ENCODE measurements at places on chromosomes 7 and 10. TPM values are rescaled to one million over a fixed set of nuclear protein-coding genes. Genes with fewer than 3 reads are reported as not detected.

Gene HPS6
- 15.2 TPM for total RNA-seq

Gene GTPBP4
- 31.6 TPM for total RNA-seq

Gene ADAP1
- 132 TPM for total RNA-seq

Gene SLC16A9
- total RNA-seq = 15.1 TPM

Gene GPRIN2
- 0.41 TPM for total RNA-seq

Gene HECW1
- total RNA-seq = 103 TPM

Gene TSPAN15
- total RNA-seq = 25.5 TPM

Gene TMEM184A
- total RNA-seq = not detected

Gene CRPPA
- 14.5 TPM for total RNA-seq

Gene FRAT1
- total RNA-seq = 5.9 TPM

Gene HOXA1
- not detected for total RNA-seq

Gene ITPRID1
- total RNA-seq = not detected

Gene SLC39A12
- 26.8 TPM for total RNA-seq

Gene FGFR2
- total RNA-seq = 125 TPM

Gene RELN
- total RNA-seq = 19.1 TPM

Gene NEUROG3
- total RNA-seq = not detected

Gene NYAP1
- total RNA-seq = 54.1 TPM

Gene SLC18A3
- not detected for total RNA-seq

Gene IL2RA
- total RNA-seq = not detected

Gene CALML3
- not detected for total RNA-seq

Gene SPAM1
- not detected for total RNA-seq

Gene RAMP3
- total RNA-seq = 13.6 TPM

Gene PNLIPRP2
- not detected for total RNA-seq

Gene LRRN3
- 44.3 TPM for total RNA-seq

Gene GRID2IP
- 3.4 TPM for total RNA-seq

Gene CNPY4
- 15.7 TPM for total RNA-seq

Gene FIGNL1
- 15.2 TPM for total RNA-seq

Gene GIMAP8
- total RNA-seq = 3.8 TPM

Gene IFIT3
- total RNA-seq = 15.7 TPM

Gene TBXAS1
- 12.1 TPM for total RNA-seq

Gene AMZ1
- 9.3 TPM for total RNA-seq

Gene TCTN3
- 20.2 TPM for total RNA-seq

Gene PSD
- total RNA-seq = 310 TPM

Gene SHTN1
- total RNA-seq = 102 TPM

Gene TEX36
- not detected for total RNA-seq

Gene NANOS1
- 2.5 TPM for total RNA-seq

Gene GIMAP7
- 6.4 TPM for total RNA-seq

Gene SLC26A5
- 0.22 TPM for total RNA-seq

Gene PITX3
- not detected for total RNA-seq

Gene SPDYE16
- total RNA-seq = 0.33 TPM

Gene CHCHD1
- 18.3 TPM for total RNA-seq

Gene URGCP
- total RNA-seq = 86.0 TPM

Gene PPP1R9A
- 82.5 TPM for total RNA-seq

Gene PRSS37
- total RNA-seq = not detected

Gene PRTFDC1
- total RNA-seq = 31.5 TPM

Gene PVRIG
- total RNA-seq = not detected

Gene ATP6V0A4
- total RNA-seq = 1.1 TPM

Gene UTF1
- not detected for total RNA-seq

Gene CALML5
- not detected for total RNA-seq

Gene SUPV3L1
- 32.0 TPM for total RNA-seq

Gene CALHM1
- 2.3 TPM for total RNA-seq

Gene ZCCHC24
- 80.2 TPM for total RNA-seq

Gene TMEM254
- total RNA-seq = 24.1 TPM

Gene UCN3
- not detected for total RNA-seq
